Fibroblast of lung (primary cell): ENCODE measurements at places on chromosomes 7 and 10. TPM values are rescaled to one million over a fixed set of nuclear protein-coding genes. Genes with fewer than 3 reads are reported as not detected.

GATA3 gene
- total RNA-seq, result not detected in 2 replicates

GJD4 gene
- 0.17 TPM in 1 of 2 replicates, not detected in the other for total RNA-seq

UPK3BL1 gene
- total RNA-seq, result 5.4 and 9.8 TPM in 2 replicates

AUTS2 gene
- total RNA-seq, result 7.7 and 9.1 TPM in 2 replicates

SGCE gene
- total RNA-seq, result 93.2 and 106 TPM in 2 replicates

CLDN3 gene
- total RNA-seq, result not detected in 2 replicates

SEC61A2 gene
- 5.6 and 9.2 TPM in 2 replicates for total RNA-seq

BEND7 gene
- 9.2 and 10.6 TPM in 2 replicates for total RNA-seq

SOSTDC1 gene
- under 0.01 TPM in 1 of 2 replicates, not detected in the other for total RNA-seq

JMJD1C gene
- 50.3 and 67.0 TPM in 2 replicates for total RNA-seq

FFAR4 gene
- total RNA-seq, result not detected in 2 replicates

ARHGAP21 gene
- total RNA-seq, result 105 and 173 TPM in 2 replicates

SGPL1 gene
- 39.3 and 40.3 TPM in 2 replicates for total RNA-seq

KCNMA1 gene
- total RNA-seq, result 103 and 138 TPM in 2 replicates

LIPN gene
- not detected in 2 replicates for total RNA-seq

MINDY3 gene
- total RNA-seq, result 30.8 and 37.5 TPM in 2 replicates

ATP6V0A4 gene
- not detected in 2 replicates for total RNA-seq

LUC7L2 gene
- total RNA-seq, result 33.4 and 38.5 TPM in 2 replicates

SUN3 gene
- not detected in 2 replicates for total RNA-seq

SEM1 gene
- total RNA-seq, result 50.8 and 52.7 TPM in 2 replicates

SLC39A12 gene
- not detected in 2 replicates for total RNA-seq

C10orf67 gene
- under 0.01 TPM in 2 replicates for total RNA-seq

ELFN1 gene
- 0.33 and 0.51 TPM in 2 replicates for total RNA-seq

ALOX5 gene
- total RNA-seq, result not detected in 2 replicates

AVPI1 gene
- total RNA-seq, result 31.8 and 77.5 TPM in 2 replicates

HOXA10 gene
- under 0.01 and 0.17 TPM in 2 replicates for total RNA-seq

CH25H gene
- 8.2 and 17.7 TPM in 2 replicates for total RNA-seq

UCMA gene
- not detected in 2 replicates for total RNA-seq

INSYN2A gene
- total RNA-seq, result 0.51 and 0.66 TPM in 2 replicates

CHPF2 gene
- total RNA-seq, result 33.9 and 46.7 TPM in 2 replicates

KLF14 gene
- total RNA-seq, result under 0.01 TPM in 2 replicates

CRYGN gene
- 0.26 and 0.50 TPM in 2 replicates for total RNA-seq

SMKR1 gene
- 0.51 and 3.5 TPM in 2 replicates for total RNA-seq

CCDC7 gene
- total RNA-seq, result 18.0 and 19.5 TPM in 2 replicates

ENTPD1 gene
- total RNA-seq, result 1.0 and 3.3 TPM in 2 replicates

AHR gene
- total RNA-seq, result 63.4 and 84.4 TPM in 2 replicates

BTBD16 gene
- total RNA-seq, result not detected in 2 replicates

ABCB4 gene
- total RNA-seq, result 0.26 and 0.66 TPM in 2 replicates

CCDC3 gene
- 0.26 and 0.33 TPM in 2 replicates for total RNA-seq

PLCE1 gene
- total RNA-seq, result 0.33 and 1.0 TPM in 2 replicates

ADAMTS14 gene
- 1.8 and 4.1 TPM in 2 replicates for total RNA-seq

ZNF248 gene
- 10.3 and 10.9 TPM in 2 replicates for total RNA-seq

SEMA3C gene
- total RNA-seq, result 203 and 310 TPM in 2 replicates

ZNF425 gene
- 4.6 and 5.4 TPM in 2 replicates for total RNA-seq

NAT16 gene
- total RNA-seq, result not detected in 2 replicates

MMP21 gene
- 0.17 and 0.26 TPM in 2 replicates for total RNA-seq

ELOVL3 gene
- total RNA-seq, result 0.26 and 0.66 TPM in 2 replicates

ACTL6B gene
- total RNA-seq, result not detected in 2 replicates

OR2A42 gene
- under 0.01 TPM in 1 of 2 replicates, not detected in the other for total RNA-seq

TMEM273 gene
- 0.26 TPM in 1 of 2 replicates, not detected in the other for total RNA-seq
